WERI-Rb-1 (cell line): ENCODE measurements at places on chromosomes 6 and 20.

DNA sequence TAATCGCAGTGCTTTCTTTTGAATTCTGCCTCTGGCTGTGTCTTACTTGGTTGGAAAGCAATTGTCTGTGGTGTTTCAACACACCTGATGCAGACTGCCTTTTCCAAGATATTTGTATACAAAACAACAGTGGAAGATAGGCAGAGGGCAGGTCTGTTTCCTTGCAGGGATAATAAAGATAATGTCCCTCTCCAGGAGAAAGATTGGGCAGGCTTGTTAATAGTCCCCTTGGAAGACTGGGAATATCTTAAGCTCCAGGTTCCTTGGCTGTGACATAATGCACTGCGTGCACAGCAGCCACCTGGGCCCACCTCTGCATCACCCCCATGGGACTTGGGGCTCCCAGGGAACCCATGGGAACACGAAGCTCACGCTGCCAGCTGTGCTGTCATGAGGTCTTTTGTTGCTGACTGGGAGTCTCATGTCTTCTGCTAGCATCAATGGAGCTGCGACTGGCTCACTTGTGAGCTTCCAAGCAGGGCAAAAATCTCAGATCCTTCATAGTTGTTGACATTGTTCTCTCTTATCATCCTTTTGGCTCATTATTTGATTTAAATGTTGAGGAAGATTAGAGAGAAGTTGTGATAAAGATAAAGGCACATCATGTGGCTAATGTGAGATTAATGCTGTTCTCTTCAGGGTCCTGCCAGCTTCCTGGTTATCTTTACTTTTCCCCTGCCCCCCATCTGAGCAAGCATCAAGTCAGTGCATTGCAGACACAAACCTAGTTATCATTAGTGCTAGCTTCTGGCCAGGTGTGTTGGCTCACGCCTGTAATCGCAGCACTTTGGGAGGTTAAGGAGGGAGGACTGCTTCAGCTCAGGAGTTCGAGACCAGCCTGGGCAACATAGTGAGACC, 107.1 kb upstream of the ASF1A start:
- no peak for DNase-seq

DNA sequence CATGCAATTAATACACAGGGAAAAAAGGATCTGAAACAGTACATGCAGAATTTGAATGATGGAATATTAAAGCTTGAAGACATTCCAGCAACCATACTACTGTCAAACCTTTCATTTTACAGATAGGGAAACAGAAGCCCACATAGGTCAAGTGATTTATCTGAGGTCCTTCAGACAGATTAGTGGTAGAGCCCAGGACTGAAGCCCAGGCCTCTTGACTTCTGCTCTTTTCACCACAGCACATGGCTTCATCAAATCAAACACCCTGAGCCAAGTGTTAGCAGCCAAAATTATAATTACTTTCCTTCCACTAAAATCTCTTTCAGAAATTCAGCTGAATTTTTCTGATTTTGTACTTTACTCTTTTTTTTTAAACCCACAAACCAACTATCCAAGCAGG, 435.6 kb upstream of the RUNX2 start:
- no peak for DNase-seq

GRCh38 chr6:31720196-31720770, 1.3 kb downstream of the LY6G6C start:
- no peak for DNase-seq

GRCh38 chr6:24631671-24632070, 14.3 kb downstream of the KIAA0319 start:
- no peak for DNase-seq

DNA sequence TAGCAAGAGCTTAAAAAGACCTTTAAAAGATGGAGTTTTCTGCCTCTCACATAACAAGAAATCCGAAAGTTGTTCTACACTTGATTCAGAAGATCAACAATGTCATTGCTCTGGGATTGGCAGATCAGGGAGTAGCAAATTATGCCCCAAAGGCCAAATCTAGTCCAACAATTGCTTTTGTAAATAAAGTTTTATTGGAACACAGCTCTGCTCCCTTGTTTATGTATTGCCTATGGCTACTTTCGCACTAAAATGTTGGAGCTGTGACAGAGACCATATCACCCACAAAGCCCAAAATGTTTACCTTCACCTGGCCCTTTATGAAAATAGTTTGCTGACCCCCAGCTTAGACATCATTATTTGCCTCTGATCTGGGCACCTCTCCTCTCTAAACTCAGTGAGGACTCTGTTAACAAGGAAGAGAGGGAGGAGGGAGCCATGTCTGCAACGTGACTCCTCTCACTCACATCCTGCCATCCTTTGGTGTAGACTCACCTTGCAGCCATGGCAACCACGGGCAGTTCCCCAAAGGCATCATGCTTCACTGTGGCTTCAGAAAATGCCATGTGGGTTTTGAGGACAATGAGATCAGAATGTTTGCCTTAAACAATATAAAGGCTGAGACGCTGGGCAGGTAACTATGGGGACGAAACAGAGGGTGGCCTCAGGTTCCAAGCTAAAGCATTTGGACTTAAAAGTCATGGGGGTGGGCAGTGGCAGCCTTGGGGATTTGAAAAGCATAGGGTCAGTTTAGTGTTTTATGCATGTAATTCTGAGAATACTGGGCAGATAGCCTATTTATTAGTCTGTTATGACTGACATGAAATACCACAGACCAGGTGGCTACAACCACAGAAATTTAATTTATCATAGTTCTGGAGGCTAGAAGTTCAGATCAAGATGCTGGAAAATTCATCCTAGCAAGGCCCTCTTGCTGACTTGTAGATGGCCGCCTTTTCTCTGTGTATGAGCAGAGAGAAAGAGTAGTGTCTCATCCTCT, 149.7 kb upstream of the TNFAIP3 start:
- no peak for DNase-seq
